Mammary microvascular endothelial cell (primary cell): ENCODE measurements at places on chromosomes 1 and 21. TPM values are rescaled to one million over a fixed set of nuclear protein-coding genes. Genes with fewer than 3 reads are reported as not detected.

The DUSP23 gene
- total RNA-seq = 57.1 and 72.2 TPM in 2 replicates

The KRTAP11-1 gene
- not detected in 2 replicates for total RNA-seq

The MRPS15 gene
- 96.5 and 120 TPM in 2 replicates for total RNA-seq

The DPT gene
- total RNA-seq = not detected in 2 replicates

The GPR52 gene
- total RNA-seq = not detected in 2 replicates

The FCAMR gene
- total RNA-seq = not detected in 2 replicates

The COL6A1 gene
- 29.8 and 35.8 TPM in 2 replicates for total RNA-seq

The RXRG gene
- total RNA-seq = not detected in 2 replicates

The S100A1 gene
- not detected in 2 replicates for total RNA-seq

The GBP7 gene
- total RNA-seq = not detected in 2 replicates

The BRINP3 gene
- total RNA-seq = not detected in 2 replicates

The CD53 gene
- total RNA-seq = not detected in 2 replicates

The ZBED6 gene
- 5.3 and 6.8 TPM in 2 replicates for total RNA-seq

The GJA4 gene
- total RNA-seq = 0.33 and 0.98 TPM in 2 replicates

The TRAF5 gene
- total RNA-seq = 4.1 and 6.6 TPM in 2 replicates

The CHTOP gene
- 37.8 and 48.0 TPM in 2 replicates for total RNA-seq

The SLC5A3 gene
- 2.9 and 3.2 TPM in 2 replicates for total RNA-seq

The NCAM2 gene
- total RNA-seq = under 0.01 and 0.05 TPM in 2 replicates

The SLC45A1 gene
- 0.15 and 0.80 TPM in 2 replicates for total RNA-seq

The SPRR1A gene
- not detected in 2 replicates for total RNA-seq
